ENCODE measurements at places on chromosomes 2 and 18.

GRCh38 chr2:69454976-69455375, 17.7 kb upstream of the NFU1 start:
- no peak for DNase-seq

DNA sequence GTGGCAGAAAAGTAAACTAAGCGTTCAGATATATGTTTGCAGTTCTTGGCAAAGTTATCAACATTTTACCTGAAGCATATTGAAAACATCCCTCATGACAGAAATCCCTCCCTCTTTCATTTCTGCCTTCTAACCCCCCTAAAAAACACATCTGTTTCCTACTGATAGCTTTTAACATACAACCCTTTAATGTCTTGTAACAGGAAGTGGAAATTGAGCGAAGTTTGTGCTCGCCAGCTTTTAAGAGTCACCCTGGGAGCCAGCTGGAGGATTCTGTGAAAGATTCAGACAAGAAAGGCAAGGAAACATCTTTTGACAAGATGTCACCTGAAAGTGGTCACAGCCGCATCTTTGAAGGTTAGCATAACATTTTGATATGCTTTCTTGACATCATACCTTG, 247.4 kb downstream of the XIRP2 start:
- DNase-seq, result no peak

GRCh38 chr2:147365622-147366021, 479.2 kb upstream of the ACVR2A start:
- DNase-seq, result no peak

- no peak for DNase-seq
Measured at GRCh38 chr2:56266761-56267414, 83.1 kb downstream of the CCDC85A start.

DNA sequence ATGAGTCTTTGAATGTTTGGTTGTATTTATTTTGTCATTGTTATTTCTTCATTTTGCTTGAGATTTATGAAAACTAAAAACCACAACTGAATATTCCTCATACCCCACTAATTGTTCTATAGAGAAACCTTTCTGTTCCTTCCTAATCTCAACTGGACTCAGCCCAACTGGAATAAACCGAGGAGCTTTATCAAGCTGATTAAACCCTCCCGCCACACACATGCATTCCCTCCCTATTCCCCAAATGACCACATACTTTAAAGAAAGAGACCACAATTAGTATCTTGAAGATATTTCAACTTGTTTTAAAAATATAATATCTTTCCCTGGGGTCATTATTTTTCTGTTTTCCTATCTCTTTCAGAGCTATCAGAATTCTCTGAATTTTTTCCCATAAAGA, 107.5 kb downstream of the OSR1 start:
- DNase-seq, result no peak

- no peak for DNase-seq
Measured at GRCh38 chr2:194253528-194254259, 1403.3 kb upstream of the SLC39A10 start.

DNA sequence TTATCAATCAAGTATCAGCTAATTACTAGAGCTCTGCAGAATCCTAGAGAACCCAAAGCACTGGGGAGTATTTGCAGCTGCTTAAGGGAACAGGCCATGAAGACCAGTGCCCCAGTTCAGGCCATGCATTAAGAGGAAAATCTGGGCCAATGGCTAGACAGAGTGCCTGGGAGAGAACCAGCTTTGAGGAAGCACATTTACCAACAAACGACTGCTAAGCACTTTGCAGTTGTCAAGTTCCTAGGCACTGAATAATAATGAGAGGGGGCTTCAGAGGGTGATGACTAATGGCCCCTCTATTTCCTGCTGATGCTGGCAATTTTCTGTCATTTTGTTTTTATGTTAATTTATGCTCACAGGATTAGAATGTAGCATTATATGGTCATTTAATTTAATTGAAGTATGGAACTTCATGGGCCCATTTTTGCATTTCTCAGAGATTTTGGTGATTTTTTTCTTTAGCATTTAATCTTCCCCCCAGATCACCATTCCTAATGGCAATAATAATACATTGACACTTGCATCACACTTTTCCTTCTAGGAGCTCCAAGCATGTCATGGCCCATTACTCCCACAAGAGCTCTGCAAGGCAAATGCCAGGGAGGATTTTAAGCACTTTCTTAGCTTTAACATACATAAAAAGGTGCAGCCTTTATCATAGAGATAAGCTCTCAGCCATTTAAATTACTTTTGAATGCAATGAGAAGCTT, 147.7 kb upstream of the SPATS2L start:
- no peak for DNase-seq

- DNase-seq, result no peak
Measured at GRCh38 chr2:235206980-235207579, 255.3 kb downstream of the SH3BP4 start.

DNA sequence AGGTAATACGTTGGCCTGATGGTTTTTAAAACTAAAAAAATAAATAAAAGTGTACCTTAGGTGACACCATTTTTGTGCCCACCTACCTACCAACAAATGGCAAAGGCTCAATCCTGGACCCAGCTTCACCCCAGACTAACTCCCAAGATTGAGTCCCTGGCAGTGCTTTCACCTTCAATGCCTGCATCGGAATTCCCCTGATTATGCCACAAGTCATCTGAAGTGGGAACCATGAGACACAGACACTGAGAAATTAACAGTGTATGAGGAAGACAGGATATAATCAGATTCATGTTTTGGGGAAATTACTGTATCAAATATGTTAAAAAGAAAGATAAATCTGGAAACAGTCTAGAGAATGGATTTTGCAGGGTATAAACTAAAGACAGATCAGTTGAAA, 41.6 kb downstream of the ZBTB14 start:
- no peak for DNase-seq

- DNase-seq, result no peak
Measured at GRCh38 chr2:126947103-126947429, 48.4 kb downstream of the TEX51 start.

GRCh38 chr2:145846982-145847381, 1327.1 kb upstream of the ZEB2 start:
- no peak for DNase-seq

DNA sequence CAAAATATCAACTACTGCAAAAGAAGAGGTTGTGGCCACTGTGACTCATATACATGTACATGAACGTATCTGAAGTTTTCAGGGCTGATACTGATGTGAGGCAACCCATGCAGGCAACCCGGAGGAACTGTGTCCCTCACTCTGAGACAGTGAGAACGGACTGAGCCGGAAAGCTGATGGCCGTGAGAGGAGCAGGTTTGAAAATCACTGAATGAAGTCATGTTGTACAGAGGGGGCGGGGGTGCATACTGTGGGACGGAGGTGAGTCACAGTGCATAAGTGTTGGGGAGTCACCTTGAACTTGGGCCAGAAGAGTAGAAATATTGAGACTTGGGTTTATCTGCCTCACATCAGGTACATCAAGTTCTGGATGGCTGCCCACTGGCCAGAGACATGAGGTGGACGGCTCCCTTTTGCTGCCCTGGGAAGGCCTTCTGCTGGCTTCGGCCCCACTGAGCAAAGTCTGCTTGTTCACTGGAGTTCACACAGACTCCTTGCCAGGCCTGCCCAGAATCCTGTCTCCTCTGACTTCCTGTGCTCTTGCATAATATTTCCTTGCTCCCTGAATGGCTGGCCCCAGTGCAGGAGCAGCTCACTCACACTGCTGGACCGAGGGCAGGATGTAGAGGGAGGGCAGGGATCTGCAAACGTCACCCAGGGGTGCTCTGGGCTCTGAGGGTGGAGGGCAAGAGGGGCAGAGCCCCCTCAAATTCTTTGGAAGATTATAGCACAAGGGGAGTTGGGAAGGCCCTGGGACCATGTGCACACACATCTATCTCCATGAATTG, 18.1 kb downstream of the EPAS1 start:
- DNase-seq, result no peak

- no peak for DNase-seq
Measured at GRCh38 chr2:8593243-8593642, 88.6 kb upstream of the ID2 start.

DNA sequence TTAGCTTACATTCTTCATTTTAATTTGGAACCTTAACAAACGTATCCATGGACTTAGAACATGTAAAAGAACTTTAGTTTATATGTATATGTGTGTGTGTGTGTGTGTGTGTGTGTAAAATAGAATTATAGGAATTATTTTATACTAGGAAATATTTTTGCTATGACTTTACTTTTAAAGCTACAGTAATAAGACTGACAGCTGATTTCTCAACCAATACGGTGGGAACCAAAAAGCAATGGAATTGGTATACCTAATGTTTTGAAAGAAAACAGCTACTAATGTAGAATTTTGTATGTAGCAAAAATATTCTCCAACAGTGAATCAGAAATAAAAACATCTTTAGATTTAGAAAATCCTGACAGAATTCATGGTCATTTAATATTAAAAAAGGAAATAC, 146.5 kb upstream of the ARL4C start:
- DNase-seq, result no peak

DNA sequence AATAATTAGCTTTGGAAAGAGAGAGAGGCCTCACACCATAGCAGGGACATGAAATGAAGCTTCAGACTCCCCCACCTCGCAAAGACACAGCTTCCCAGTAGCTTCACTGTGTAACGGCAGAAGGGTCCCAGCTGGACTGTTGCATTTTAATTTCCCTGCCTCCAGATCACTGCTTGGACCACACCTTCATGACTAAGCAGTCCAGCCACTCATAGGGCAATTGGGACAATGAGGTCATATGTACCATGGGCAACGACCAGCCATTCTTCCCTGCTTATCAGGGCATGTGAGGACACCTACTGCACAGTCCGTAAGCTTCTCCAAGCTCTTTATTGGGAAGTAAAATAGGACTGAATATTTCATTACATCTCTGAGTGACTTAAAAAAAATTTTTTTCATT, 183.0 kb downstream of the MREG start:
- no peak for DNase-seq

Measured in activated T-cell treated with anti-CD3 and anti-CD28 coated beads, Interleukin-2, amount 50 U/mL, for 1 hour (primary cell).